Effector memory CD4-positive, alpha-beta T cell (primary cell): ENCODE measurements at places on chromosomes 3 and 15.

- no peak for DNase-seq
Observed at GRCh38 chr15:70383856-70384255, 286.1 kb upstream of the TLE3 start.

- no peak for DNase-seq
Observed at GRCh38 chr3:146326875-146327543, 76.1 kb upstream of the PLSCR4 start.

DNA sequence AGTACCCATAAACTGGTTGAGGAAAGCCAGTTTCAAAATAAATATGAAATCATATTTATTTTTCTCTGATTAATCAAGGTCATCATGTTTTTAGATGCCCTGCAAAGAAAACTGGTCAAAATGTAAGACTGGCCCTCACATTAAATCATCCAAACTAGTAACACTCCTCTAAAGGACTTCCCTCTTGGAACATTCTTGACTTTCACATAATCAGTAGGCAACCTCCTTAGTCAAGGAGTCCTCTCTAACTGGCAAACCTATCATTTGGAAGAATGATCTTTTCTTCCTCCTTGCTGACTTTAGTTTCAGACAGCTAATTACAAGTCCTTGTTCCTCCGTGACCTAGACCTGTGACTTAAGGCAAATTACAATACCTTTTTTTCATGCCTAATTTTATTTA lies 82.5 kb upstream of the DCBLD2 start:
- DNase-seq = no peak

DNA sequence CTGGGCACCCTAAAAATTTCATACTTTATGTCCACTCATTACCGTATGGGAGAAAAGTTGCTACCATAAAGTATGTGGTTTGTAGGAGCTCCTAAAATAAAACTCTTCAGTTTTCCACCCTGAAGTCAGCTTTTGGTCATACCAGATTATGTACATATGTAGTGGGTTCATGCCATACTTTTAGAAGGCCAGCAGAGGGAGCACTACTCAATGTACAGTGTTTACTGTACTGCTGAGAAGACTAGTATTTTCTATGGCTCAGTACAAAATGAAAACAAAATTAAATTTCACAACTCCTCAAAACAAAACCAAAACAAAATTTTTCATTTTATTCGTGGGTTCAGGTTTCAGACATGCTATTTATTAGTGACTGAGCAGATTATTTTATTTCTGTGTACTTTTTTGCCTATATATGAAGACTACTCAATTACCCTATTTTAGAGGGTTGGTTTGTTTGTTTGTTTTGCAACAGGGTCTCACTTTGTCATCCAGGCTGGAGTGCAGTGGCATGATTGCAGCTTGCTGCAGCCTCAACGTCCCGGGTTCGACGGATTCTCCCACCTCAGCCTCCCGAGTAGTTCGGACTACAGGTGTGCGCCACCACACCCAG lies 24.3 kb downstream of the NXPE3 start:
- peak; percentile 47 for DNase-seq

DNA sequence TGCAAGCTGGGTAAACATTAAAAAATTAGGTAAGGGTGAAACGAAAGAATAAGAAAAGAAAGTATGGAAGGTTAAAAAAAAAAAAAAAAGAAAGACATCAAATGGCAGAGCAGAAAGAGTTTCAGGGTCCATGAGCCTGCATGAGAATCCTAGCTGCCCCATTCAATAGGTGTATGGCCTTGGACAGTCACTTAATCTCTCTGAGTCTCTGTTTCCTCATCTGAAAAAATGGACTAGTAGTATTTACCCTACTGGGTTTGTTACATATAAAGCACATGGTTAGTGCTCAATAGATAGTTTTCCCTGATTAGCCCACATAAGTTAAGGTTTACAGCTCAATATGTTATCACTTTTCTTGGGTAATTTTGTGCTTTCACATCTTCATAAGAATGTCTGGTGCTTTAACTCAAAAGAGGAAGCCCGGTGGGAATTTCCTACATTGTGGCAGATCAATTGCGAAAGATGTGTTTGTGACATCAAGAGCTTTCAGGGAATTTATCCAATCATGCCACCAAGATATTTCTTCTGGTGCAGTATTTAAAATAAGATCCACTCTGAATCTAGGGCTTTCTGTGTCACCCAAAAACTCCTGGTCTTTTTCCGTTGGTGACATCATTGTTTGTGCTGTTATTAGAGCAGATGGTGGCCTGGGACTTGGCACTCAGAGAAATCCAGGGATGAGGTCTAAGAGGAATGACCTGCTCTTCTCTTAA lies 57.2 kb upstream of the UBE2E1 start:
- DNase-seq = no peak

DNA sequence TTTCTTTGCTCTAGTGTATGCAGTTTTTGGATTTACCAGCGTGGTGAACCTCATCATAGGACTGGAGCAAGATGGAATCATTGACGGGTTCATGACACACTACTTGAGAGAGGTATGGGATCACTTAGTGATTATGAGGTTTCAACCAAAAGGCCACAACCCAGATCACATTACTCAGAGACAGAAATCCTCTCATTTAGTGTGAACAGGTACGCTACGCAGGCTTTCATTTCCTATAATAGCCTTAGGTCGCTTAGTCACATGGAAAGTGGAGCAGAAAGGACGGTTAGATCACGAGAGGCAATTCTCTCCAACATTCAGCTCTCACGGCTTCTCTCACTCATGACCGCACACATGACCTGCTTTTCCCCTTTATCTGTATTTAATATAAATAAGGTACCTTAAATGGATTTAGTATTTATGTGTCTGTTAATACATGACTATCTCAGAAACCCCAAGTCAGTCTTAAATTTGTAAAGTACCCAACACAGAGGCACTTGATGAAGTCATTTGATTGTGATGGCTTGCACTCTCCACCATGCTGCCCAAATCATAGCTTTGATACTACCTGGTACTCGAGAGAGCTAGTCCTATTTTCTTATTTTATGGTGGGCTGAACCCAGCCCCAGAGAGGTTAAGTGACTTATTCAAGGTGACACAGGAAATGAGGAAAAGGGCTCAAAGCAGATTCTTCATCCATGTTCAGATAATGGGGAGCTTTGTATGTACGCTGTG lies 8.6 kb downstream of the TM6SF1 start:
- DNase-seq = no peak

DNA sequence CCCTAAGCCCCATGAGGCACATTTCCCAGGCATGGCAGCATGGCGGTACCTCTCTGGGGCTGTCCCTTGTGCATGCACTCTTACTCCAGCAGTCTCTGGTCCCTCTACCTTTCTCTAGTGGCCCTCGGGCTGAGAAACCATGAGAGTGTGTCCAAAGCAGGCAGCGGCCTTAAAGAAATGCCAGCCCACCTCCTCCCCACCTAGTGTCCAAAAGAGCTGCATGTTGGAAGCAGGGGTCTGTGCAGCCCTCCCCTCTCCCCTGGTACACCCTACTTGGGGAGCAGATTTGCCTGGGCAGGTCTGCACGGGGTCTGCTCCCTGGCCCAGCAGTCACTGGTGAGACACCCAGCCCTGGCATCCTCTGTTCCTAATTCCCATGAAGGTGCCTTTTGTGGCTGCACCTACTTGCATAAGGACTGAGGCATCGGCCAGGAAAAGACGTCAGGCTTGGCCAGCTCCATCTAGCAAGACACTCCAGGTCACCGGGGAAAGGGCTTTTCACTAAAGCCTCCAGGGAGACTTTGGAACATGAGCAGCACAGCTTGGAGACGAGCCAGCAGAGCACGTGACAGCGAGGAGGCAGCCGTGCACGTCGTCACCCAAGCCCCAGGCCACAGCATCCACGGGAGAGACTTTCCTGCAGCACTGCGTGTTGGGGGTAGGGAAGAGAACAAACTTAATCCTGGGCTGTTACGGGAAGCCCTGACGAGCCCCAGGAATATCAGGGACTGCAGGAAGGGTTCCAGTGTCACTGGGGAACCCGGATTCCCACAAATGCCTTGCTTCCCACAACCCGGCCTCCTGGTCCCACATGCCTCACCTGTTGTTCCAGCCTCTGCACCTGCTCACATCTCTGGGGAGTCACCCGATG lies 38.8 kb downstream of the TM2D3 start:
- no peak for DNase-seq

- DNase-seq = no peak
Observed at GRCh38 chr3:81951636-81952035, 190.2 kb upstream of the GBE1 start.

- DNase-seq = no peak
Observed at GRCh38 chr15:89167267-89168176, 53.9 kb downstream of the RLBP1 start.

GRCh38 chr3:38637906-38638305 lies 11.6 kb downstream of the SCN5A start:
- no peak for DNase-seq

DNA sequence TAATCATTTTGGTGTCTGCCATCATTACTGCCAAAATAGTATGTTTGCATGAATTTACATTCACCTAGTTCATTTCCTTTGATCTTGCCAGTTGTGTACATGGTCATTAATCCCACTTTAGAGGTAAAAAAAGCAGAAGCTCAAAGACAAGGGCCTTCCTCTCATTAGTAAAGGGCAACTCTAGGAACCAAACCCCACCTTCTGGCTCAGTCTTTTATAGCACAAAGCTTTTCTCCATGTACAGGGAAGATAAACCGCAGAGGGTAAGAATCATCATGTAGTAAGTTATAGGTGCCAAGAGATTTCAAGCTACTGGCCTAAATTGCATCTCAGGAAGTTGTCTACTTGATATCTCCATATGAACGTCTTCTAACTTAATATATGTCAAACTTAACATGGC lies 19.3 kb upstream of the SPG21 start:
- no peak for DNase-seq

GRCh38 chr15:48681353-48681752 lies 35.8 kb upstream of the FBN1 start:
- DNase-seq = no peak

DNA sequence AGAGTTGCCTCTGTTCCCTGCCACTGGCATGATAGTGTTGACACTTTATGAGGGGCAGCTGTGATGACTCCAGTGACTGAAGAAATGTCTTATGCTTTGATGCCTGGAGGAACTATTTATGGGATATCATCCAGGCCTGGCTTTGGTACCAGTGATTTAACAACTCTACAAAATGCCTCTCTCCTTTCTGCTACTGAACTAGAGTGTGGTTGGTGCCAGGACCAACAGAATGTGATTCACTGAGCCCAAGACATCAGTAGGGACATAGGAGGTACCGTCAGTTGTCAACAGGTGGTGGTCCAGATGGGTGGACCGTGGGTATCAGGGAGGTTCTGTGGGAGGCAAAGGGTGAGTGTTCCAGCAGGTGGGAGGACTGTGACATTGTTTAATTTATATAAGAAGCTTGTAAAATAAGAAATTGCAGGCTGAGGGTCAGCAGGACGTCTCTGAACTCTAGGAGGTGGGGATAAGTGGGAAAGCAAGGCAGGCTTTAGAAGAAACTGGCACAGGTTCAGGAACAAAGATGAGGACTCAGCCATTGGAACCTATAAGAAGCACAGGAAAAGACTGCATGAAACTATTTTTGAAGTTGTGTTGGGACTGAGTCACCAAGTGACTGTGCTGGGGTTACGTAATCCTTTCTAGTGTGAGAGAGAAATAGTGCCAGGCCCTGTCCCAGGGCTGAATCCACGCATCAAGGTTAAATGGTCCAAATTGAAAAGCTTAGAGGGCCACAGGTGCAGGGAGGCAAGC lies 28.5 kb upstream of the SLC7A14 start:
- no peak for DNase-seq

GRCh38 chr15:39710681-39711080 lies 72.0 kb downstream of the FSIP1 start:
- no peak for DNase-seq

DNA sequence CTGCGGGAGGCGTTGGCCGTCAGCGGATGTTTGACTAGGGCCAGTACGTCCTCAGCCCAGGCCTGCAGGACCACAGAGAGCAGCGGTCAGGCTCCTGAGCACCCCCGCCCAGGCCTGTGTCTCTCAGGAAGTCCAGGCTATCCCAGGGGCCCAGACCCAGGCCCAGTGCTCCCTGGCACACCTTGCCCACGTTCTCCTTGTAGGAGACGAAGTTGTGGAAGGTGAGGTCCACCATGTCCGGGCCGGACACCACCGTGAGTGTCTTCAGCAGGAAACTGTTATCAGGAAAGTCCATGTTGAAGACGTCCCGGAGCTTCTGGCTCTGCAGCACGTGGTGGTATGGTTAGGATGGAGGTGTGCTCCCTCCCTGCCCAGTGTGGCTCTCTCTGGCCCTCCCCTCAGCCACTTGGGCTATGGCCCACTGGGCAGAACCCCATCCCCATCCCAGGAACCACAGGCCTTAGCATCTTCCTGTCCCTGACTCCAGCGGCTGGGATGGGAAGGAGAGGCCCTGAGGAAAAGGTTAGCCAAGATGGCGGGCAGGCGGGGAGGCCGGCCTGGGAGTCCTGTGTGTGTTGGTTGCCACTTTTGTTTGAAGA lies 5.3 kb downstream of the PLCB2 start:
- DNase-seq = no peak

- no peak for DNase-seq
Observed at GRCh38 chr3:183439515-183439914, 11.1 kb upstream of the MCF2L2 start.

DNA sequence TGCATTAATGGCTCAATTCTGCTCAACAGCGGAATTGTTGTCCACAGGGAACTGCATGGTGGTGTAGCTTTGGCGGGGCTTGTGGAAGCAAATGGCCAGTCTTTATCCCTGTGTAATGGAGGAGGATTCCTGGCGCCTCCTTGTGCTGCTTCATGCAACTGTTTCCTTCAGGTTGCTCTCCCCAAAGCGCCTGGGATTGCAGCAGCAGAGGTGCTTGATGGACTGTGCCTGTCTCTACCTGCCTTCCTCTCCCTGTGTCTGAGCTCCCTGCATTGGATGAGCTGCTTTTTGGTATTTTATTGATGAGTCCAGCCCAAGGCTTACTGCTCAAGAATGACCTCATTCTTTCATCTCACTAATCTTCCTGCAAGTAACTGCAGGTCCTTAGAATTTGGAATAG lies 72.9 kb upstream of the NDN start:
- DNase-seq = no peak

- DNase-seq = no peak
Observed at GRCh38 chr3:193812078-193812725, 219.2 kb downstream of the OPA1 start.

- DNase-seq = no peak
Observed at GRCh38 chr3:13072600-13073325, 466 bp downstream of the IQSEC1 start.

- no peak for DNase-seq
Observed at GRCh38 chr3:127835993-127836882, 13.9 kb upstream of the MGLL start.

DNA sequence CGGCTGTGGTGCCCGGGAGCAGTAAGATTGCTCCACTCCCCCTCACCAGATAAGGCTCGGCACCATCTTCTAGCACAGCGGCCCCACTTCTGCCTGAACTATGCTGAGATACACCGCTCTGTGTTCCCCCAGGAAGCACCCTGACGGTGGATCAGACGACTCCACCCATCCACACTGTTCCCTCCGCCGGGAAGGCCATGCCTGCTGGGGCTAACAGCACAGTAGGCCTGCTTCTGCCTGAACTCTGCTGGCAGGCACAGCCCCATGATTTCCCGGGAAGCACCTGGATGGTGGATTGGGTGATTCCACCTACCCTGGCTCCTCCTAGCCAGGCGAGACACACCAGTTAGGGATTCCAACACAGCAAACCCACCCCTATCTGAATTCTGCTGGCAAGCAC lies 36.3 kb upstream of the PPM1L start:
- no peak for DNase-seq

- no peak for DNase-seq
Observed at GRCh38 chr15:95795386-95795785, 535.1 kb upstream of the NR2F2 start.
